ENCODE measurements at places on chromosomes 7 and 10. TPM values are rescaled to one million over a fixed set of nuclear protein-coding genes. Genes with fewer than 3 reads are reported as not detected.

NXPH1 gene
- not detected for total RNA-seq

ZNF804B gene
- total RNA-seq = not detected

BTBD16 gene
- not detected for total RNA-seq

PIP gene
- total RNA-seq = not detected

TUBAL3 gene
- total RNA-seq = not detected

Data from fibroblast of lung (primary cell).